ENCODE measurements at places on chromosomes 5 and 9.

- no peak for DNase-seq
Measured at GRCh38 chr9:134861595-134862334, 18.8 kb upstream of the FCN2 start.

DNA sequence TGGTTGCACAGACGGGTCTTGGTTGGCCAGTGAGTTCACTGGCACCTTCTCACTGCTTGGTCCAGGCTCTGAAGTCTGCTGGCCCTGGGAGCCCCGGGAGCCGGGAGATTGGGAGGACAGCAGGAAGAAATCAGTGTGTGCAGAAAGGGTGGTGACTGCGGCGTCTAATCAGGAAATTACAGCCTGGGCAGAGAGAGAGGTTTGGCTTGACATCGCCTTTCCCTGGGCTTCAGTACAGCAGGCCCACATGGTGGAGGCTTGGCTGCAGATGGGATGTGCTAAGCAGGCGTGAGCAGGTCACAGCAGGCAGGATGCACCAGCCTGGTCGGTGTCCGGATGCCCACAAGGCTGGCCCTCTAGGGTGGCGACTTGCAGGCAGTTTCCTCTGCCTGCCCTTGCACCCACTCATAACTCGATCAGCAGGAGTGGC is 17.2 kb downstream of the PITX1 start:
- DNase-seq = no peak

DNA sequence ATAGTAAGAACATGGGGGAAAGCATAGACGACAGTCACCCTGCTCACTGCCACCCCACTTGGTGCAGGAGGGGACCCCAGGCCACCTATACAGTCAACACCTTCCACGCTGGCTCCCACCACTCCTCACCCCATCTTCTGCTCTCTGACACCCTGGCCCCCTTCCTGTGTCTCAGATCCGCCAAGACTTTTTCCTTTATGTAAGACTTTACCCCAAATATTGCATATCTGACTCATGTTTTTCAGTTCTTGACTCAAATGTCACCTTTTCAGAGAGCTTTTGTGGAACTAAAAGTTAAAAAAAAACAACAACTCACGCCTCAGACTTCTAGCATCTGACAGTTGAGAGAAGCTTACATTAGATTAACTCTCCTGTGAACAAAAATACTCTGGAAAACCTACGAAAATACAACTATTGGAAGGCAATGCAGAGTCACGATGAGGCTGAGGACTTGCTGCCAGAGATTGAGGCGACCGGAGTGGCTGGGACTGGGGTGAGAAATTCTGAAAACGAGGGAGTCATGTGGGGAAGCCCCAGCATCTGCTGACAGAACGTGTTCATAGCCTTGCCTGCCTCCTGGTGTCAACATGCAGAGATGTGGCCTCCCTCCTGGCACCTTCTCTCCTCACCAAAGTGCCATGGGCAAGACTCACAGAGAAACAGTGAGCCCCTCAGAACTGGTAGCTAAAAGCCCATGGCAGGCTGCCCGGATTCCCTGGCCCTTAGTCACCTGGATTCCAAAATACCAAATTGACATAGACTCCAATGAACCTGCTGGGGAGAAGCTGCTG is 22.4 kb upstream of the FCN2 start:
- no peak for DNase-seq

- no peak for DNase-seq
Measured at GRCh38 chr9:136589766-136590763, 44.2 kb upstream of the NOTCH1 start.

DNA sequence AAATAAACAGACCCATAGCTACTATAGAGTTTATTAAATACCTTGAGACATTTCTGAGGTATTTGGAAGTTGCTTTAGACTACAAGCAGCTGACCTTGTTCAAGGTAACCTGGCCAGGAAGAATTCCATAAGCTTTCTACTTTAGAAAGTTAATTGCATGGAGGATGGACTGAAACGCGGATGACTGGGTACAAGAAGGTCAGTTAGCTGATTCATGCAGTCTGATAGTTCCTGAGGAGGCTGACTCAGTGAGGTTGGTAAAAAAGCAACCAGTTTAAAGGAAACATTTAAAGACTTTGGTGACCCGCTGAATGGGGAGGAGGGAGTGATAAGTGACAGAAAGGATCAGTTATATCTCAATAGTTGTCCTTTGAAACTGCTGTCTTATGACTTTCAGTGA is 670.1 kb upstream of the CDH9 start:
- no peak for DNase-seq

DNA sequence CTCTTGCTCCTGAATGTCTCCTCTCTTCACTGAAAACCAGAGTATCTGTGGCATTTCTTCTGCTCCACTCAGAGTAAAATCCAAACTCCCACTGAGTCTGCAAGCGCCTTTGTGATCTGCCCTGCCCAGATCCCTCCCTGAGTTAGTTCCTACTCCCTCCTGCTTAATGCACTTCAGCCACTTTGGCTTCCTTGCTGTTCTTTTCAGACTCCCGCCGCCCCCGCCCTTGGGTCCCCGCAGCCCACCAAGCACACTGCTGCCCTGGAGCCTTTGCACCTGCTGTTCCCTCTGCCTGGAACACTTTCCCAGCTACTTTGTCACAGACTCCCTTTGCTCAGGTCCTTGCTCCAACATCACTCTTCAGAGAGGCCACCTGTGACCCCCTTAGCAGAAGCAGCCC is 127.2 kb upstream of the SLC25A48 start:
- no peak for DNase-seq

GRCh38 chr5:143561219-143561618 is 157.7 kb upstream of the NR3C1 start:
- DNase-seq = no peak

DNA sequence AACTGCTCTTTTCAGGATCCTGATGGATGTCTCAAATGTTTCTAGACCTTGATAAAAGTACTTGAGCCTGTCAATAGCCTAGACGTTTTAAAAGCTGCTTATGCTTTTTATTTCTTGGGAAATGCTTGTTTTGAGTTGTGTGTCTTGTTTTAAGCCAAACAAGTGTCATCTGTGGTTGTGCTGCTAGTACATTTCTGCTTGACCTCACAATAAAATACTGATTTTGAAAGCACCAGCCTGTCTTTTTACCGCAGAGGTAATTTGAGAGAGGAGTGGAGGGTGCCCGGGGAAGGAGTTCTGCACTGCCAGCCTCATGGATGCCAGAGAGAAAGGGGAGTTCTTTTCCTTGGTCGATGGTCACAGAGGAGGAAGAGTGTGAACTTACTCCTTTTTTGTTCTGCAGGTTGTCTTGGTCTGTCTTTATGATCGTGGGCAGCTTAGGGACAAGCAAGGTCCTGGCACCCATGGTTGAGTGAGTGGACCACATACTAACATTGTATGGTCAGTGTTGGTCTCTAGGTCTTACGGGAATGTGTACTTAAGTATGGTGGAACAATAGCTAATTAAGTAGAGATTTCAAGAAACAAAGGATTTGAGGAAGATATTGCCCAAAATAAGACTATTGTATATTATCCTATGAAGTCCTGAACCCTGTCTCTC is 61.0 kb downstream of the TRIO start:
- DNase-seq = no peak

DNA sequence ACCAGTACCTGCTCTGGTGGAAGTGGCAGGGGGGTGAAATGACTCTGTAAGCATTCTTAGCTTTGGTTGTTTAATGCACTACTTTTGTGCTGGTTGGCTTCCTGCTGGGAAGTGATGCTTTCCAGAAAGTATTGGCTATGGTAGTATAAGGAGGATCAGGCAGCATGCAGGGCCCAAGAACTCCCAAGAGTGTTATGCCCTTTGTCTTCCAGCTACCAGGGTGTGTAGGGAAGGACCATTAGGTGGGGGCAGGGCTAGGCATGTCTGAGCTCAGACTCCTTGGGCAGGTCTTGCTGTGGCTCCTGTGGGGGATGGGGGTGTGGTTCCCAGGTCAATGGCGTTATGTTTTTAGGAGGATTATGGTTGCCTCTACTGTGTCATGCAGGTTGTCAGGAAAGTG is 135.8 kb upstream of the TRPC7 start:
- no peak for DNase-seq

DNA sequence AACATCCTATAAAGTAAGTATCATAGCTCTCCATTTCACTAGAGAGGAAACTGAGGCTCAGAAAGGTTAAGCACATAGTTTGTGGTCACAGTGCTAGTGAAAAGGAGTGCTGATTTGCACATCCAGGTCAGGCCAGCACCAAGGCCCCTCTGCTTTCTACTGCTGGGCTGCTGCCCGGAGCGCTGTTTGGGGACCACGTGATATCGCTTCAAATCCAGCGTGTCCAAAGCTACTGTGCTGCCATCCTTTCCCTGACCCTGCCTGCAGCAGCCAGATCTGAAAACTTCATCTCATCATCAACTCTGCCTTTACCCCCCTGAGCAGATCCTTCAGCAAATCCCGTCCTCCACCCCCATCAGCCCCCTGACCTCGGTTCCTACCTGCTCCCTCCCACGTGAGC is 40.7 kb upstream of the AKNA start:
- DNase-seq = no peak

GRCh38 chr9:72681283-72681630 is 159.8 kb downstream of the TMC1 start:
- no peak for DNase-seq

DNA sequence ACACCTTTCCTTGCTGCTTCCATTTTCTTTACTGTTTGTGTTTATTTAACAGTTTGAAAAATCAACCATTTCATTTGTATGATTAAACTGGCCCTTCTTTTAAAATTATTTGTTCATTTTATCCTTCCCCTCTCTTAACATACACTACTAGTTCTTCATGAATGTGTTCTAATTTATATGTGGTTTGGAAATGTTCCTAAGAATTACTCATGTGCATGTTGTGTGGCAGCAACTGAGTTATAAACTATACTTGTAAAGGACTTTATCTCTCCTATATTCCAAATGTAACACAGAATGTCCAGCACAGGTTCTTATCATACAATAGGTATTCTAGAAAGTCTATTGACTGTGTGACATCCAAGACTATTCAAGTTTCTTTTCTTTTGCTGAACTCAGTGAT is 358.2 kb upstream of the MEF2C start:
- no peak for DNase-seq

- no peak for DNase-seq
Measured at GRCh38 chr9:84988621-84989020, 319.1 kb downstream of the NTRK2 start.

GRCh38 chr5:158725297-158725851 is 374.3 kb downstream of the EBF1 start:
- DNase-seq = no peak

- no peak for DNase-seq
Measured at GRCh38 chr5:97480313-97480712, 297.3 kb upstream of the RIOK2 start.

- no peak for DNase-seq
Measured at GRCh38 chr5:134638760-134639201, 6.2 kb upstream of the SAR1B start.

DNA sequence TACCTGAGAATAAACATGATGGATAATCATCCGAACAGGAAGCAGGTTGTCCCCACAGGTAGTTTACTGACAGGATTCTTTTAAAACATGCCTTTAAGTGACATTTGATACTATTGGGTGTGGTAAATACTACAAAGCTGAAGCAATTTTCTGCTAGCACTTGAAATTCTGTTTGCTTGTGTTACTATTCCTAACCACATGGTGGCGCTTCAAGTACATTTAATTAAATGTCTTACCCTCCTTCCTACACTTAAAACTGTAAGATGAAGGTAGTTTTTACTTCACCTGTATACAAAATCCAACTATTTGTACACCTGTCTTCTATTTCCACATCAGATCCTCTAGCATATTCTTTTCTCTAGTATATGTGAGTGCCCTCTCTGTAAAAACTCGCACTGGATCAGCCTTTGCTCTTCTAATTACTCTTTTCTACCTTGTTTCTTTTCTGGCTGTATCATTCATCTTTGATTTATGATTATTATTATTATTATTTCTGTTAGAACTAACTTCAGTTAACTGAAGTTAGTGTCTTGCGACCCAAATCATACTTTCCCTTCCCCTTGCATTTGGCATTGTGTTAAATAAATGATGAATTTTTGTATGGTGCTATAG is 18.4 kb downstream of the SLC25A46 start:
- peak; percentile 11 for DNase-seq

GRCh38 chr5:124902097-124902821 is 155.8 kb upstream of the ZNF608 start:
- no peak for DNase-seq

DNA sequence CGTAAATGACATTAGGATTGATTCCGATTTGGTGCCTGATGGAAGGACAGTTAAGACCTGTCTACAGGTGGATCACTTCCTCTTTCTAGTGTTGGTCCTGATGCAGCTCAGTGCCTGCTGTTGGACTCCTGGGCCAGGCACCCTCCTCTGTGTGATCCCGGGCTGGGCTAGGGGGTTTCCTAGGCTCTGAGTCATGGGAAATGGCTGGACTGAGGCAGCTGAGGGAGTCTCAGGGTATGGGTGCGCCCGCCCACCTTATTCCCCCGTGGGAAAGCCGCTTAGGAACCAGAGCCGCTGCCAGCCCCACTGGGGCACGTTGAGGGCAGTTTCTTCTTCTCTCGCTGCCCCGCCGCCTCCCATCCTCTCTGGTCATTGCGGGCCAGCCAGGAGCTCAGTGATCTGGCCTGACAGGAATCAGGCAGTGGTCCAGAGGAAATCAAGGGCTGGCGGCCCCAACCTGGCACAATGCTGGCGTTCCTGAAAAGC is 12.9 kb downstream of the TCF7 start:
- peak; percentile 44 for DNase-seq

- DNase-seq = no peak
Measured at GRCh38 chr5:173778784-173779304, 109.3 kb upstream of the CPEB4 start.

DNA sequence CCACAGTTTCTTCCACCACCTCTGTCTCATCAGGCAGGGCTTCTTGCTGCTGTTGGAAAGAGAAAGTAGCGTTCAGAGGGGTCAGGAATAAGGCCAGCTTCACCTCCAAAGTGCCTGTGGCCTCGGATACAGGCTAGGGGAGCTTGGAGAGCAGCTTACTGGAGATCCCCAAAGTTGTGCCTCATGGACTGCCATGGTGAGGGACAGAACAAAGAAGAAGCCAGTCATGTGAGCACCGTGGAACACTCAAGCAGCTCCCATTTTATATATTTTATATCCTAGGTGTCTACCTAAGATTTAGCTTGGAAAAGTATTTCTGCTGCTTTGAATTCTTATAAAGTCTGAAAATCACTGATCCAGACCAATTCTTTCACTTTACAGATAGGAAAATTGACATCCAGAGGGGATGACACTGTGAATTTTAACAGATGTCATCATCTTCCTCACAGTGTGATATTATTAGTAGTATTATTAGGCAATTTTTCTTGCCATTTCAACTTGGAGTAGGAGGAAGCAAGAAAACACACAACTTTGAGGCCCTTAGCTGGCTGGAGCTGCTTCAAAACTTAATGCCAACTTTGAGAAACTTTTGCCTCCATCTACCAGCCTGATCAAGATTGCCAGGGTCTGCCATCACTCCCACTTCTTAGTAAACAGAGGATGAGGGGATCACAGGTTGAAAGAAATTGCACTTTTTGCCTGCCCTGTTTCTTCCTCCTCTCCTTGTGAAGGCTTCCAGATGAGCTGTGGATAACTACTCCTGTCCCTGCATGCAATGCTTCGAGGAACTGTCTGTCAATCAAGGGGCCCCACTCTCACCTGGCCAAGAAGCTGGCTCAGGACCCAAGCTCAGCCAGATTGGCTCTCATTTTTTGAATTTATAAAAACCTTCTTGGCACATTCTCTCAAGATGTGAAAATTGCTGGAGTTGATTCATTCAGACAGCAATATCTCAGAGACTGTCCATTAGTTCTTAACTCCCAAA is 11.8 kb downstream of the SPARC start:
- no peak for DNase-seq

All from T-helper 1 cell (primary cell).